ENCODE measurements at places on chromosomes 6 and 20.

- no peak for DNase-seq
Measured at GRCh38 chr6:163835439-163836171, 421.1 kb downstream of the QKI start.

DNA sequence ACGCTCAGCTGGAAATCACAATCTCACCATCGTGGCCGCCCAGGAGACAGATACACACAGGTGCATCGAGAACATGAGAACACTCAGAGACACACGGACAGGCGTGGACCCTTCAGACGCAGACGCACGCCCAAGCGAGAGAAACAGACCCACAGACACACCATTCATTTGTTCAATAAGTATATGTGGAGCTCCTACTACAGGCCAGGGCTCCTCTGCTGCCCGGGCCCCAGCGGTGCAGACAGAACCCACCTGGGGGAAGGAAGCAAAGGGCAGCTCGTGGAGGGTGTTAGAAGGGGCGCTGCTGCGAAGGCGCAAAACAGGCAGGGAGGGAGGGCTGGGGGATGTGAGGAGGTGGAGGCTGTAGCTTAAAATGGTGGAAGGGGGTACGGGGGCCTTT lies 39.2 kb downstream of the SRC start:
- DNase-seq = no peak

DNA sequence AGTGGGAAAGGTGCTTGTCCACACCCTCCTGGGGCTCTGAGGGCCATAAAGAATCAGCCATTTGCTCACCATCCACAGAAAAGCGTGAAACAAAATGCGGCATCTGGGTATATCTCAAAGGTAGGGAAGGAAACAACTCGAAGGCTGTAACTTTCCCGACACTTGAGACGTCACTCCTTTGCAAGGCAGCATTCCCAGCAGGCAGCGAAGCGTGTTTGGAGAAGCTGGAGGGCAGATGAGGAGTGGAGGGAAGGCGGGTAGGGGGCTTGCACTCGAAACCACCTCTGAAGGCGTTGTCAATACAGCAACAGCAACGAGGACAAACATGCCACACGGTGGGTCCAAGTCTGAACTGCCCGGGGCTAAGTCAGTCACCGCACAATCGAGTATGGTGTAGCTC lies 98.4 kb downstream of the FOXC1 start:
- DNase-seq = no peak

GRCh38 chr6:152637296-152638047 lies at the start of gene SYNE1:
Gene SYNE1 (minus strand): TSS chr6:152637362. CDS start chr6:152628331, 9,031 bp downstream.
- no peak for DNase-seq

DNA sequence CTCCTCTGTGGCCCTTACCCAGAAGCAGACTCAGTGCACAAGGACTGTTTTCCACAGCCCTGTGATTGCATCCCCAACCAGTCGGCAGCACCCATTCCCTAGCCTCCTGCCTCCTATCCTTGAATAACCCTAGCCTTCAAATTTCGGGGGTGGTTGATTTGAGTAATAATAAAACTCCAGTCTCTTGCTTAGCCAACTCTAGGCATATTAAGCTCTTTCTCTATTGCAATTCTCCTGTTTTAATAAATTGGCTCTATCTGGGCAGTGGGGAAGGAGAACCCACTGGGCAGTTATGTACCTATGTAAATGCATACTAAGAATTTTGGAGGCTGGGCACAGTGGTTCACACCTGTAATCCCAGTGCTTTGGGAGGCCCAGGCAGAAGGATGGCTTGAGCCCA lies 70.6 kb upstream of the ZMYND8 start:
- no peak for DNase-seq

- no peak for DNase-seq
Measured at GRCh38 chr6:42764911-42765648, 16.8 kb upstream of the BICRAL start.

DNA sequence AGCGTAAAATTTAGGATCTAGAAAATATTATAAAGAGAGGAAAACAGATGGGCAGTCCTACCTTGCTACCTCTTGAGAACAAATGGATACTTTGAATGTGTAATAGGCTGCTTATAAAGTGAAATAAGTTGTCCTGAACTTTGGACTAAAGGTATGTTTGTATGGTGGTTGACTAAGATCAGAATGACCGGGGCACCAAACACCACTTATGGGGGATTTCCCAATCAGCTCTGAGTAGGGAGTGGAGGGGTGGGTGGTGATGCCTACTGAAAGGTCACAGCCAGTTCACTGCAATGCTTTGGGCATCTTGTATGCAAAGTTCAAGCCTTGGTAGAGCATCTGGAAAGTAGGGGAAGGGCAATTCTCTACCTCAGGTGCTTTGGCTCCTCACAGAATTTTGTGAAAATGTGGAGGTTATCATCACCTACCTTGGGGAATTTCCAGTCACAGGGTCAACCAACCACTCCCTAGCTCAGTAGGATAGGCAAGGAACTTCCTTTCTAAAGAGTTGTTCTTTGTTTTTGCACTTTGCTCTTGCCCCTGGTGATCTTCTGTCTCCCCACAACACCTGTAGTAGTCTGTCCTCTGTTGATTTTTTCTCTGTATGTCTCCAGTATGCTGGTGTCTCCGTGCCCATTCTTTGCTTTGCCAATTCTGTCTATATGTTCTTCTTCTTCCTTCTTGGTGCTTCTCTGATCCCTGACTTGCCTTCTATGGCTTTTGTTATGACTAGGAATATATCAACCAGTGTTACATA lies at the start of gene TRIM31:
TRIM31 (minus strand) TSS at position 88 of the 757 bp plus-strand sequence. CDS start 285 bp downstream, outside the sequence.
- no peak for DNase-seq

GRCh38 chr6:33298773-33299236 lies at the start of gene RGL2:
Gene RGL2 (minus strand): TSS chr6:33298942. CDS start chr6:33298610, 332 bp downstream.
- peak; percentile 96 for DNase-seq

DNA sequence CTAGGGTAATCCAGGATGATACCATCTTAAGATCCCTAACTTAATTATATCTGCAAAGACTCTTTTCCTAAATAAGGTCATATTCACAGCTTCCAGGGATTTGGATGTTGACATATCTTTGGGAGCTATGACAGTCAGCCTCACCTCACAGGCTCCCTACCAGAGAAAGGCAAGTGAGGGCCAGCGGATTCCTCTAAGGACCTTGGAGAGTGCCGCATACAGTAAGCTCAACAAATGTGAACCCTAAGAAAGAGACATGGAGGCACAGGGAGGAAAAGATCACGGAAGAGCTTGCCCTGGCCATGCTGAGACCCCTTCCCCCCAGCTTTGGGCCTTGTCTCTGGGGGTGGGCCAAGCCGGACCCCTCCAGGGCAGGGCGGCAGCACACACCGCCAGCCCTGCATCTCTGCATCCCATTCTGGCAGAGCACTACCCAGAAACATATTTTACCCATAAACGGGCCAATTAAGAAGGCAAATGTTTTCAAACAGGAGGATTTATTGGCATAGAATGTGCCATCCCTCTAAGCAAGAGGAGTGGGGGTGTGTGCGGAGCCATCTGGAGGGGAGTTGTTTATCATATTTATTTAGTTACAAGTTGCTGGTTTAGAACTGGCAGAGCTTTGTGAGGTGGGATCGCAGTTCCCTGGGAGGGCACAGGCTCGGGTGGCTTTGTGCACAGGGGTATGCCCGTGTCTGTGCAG lies 55.4 kb downstream of the CHMP4B start:
- no peak for DNase-seq

GRCh38 chr20:64114356-64114971 lies 7.1 kb upstream of the NPBWR2 start:
- DNase-seq = no peak

GRCh38 chr6:37910998-37911397 lies 91.5 kb downstream of the ZFAND3 start:
- DNase-seq = no peak

GRCh38 chr6:6711832-6712448 lies 123.4 kb downstream of the LY86 start:
- no peak for DNase-seq

DNA sequence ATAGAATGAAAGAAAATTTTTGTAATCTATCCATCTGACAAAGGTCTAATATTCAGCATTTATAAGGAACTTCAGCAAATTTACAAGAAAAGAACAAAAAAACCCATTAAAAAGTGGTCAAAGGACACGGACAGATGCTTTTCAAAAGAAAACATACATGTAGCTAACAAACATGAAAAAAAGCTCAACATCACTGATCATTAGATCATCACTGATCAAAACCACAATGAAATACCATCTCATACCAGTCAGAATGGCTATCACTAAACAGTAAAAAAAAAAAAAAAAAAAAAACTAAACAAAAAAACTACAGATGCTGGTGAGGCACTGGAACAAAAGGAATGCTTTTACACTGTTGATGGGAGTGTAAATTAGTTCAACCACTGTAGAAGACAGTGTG lies 837.1 kb downstream of the EPHA7 start:
- DNase-seq = no peak

DNA sequence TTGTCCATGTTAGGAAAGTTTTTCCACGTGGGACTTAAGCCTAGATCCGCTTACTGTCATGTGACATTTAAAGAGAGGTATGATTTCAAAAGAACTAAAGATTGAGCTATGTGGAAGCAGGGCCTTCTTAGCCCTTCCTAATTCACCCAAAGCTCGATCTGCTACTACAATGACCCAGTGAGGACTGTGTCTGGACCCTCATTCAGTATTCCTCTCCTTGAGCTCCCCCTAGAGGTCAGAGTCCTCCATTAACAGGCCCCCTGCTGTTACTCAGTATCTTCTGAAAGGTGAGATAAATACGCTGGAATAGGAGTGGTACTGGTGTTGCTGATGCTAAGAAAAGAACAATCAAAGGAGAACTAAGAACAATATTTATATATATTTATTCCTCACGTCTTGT lies 414.0 kb downstream of the GJA1 start:
- peak; percentile 33 for DNase-seq

GRCh38 chr20:38277285-38277684 lies 16.8 kb upstream of the KIAA1755 start:
- DNase-seq = no peak

GRCh38 chr6:40912158-40912946 lies 126.7 kb downstream of the UNC5CL start:
- DNase-seq = no peak

- no peak for DNase-seq
Measured at GRCh38 chr6:4806337-4806725, 30.1 kb downstream of the CDYL start.

GRCh38 chr6:170366248-170366960 lies 59.8 kb downstream of the FAM120B start:
- DNase-seq = no peak

- DNase-seq = no peak
Measured at GRCh38 chr6:114955363-114955762, 612.5 kb upstream of the HS3ST5 start.

DNA sequence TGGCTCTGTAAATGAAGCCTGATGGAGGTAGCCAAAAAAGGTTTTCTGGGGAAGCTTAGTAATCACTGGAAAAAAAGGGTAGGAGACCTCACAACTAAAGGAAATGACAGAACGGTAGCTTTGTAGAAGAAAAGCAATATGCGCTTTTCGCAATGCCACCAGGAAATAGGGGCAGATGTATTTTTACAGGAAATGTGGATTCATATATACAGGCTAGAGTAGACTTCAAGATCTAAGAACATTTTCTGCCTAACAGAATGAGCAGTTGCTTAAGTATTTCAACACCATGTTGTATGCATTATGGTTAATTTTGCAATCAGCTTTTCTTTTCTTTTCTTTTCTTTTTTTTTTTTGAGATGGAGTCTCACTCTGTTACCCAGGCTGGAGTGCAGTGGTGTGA lies 219.6 kb downstream of the CD83 start:
- DNase-seq = no peak

DNA sequence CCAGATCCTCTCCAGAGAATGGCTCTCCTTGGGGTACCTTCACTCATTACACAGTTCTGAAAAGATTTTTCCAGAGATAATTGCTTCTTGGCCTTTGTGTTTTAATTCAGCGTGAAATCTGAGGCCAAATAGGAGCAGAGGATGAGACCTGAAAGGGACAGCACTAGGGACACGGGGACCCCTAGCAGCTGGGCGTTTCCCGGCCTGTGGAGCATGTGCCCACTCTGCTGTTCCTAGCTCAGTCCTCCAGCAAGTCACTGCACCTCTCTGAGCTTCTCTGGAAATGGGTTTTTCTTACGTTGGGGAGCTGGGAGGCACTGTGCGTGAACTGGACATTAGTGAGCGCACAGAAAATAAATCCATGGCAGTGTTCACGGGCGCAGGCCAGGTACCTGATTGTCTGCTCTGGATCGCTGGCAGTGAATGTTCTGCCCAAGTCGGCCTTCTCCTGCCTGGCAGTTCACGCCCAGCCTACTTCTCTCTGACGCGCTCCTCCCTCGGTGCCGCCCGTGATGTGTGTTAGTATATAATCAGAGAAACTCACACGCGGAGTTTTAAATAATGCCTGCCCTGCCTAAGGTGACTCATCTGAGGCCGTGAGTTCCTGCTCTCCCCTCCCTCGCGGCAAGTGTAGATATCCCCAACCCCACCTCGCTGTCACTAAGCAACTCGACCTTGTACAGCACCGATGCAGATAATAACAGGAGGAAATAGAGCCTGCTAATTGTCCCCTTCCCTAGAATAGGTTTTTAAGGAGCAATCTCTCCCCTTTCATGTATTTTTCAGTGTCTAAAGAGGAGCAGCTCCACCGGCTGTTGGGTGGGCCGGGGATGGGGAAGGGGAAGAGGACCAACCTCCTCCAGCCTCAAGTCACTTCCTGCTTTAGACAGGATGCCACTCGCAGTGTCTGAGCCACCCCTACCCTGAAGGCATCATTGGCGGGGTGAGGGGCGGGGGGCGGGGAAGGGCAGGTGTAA lies 2.7 kb upstream of the TUBB2A start:
- no peak for DNase-seq

GRCh38 chr6:36445621-36446020 lies 2.8 kb downstream of the KCTD20 start:
- no peak for DNase-seq

DNA sequence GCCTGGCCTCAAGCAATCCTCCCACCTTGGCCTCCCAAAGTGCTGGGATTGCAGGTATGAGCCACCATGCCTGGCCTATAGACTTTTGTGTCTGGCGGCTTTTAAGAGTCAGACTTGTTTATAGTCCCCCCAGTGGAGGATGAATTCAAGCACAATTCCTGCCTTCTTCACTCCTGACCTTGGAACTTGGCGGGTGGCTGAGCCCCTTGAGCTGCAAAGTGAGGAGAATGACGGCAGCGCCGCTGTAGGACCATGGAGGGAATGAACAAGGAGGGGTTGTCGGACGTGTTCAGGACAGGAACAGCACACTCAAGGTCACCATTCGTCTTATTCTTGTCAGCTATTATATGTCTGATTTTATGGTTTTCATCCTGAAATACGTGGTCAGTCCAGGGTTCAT lies 265.4 kb downstream of the CDH4 start:
- DNase-seq = no peak

DNA sequence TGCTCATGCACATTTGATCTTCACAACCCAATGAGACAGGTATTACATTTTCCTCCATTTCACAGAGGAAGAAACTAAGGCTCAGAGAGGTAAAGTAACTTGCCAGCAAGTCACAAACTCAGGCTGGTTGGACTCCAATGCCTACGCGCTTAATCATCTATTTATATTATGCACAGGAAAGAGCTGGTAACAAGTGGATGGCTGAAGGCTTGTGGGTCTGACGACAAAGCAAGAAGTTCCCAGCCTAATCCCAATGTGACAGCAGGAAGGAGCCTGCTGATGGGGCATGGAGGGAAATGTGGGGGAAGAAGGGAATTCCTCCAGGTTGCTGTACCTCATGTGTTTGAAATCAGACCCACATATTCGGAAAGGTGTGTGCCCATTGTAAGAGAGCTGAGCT lies 3.9 kb downstream of the CDH22 start:
- DNase-seq = peak; percentile 23
